A673 (cell line): ENCODE measurements at places on chromosomes 7 and 10.

- H3K4me1 ChIP-seq: no peaks in the 10 kb centered on the region
- H3K27me3 ChIP-seq: peaks cover 19% of the 10 kb centered on the region
- no peak overlapping the region for H3K27ac ChIP-seq
- no peak for DNase-seq
- no peaks in the 10 kb centered on the region for H3K36me3 ChIP-seq
Observed at GRCh38 chr7:25314731-25315267, 86.5 kb upstream of the NPVF start.

GRCh38 chr10:22366771-22367170 is 21.5 kb downstream of the SPAG6 start:
- H3K27me3 ChIP-seq: no peaks in the 10 kb centered on the region
- no peak for DNase-seq
- no peaks in the 10 kb centered on the region for H3K4me1 ChIP-seq
- no peaks in the 10 kb centered on the region for H3K36me3 ChIP-seq

DNA sequence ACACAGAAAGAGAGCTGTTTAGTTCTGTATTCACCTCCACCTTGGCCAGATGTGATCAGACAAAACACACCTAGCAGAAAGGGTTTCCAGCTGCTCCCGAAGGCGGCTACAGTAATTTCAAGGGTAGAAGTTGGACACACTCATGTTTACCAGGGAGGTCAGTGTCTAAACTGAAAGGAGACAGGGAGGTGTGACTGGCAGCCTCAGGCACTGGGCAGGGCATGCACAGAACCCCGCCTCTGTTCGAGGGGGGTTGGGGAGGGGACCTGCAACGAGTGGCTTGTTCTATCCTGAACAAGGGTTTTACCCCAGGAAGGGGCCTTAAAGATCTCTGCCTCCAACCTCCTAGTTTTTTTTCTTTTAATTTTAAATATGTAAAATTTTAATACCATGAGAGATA is 49.6 kb downstream of the BPGM start:
- H3K27ac ChIP-seq: no peak overlapping the region
- peaks cover 6% of the 10 kb centered on the region for H3K4me1 ChIP-seq
- no peaks in the 10 kb centered on the region for H3K36me3 ChIP-seq
- no peak overlapping the region for H3K4me3 ChIP-seq
- DNase-seq: no peak

GRCh38 chr10:80176526-80176925 is 28.8 kb downstream of the ANXA11 start:
- no peaks in the 10 kb centered on the region for H3K27me3 ChIP-seq
- H3K27ac ChIP-seq: no peak overlapping the region
- no peak overlapping the region for H3K4me3 ChIP-seq
- no peaks in the 10 kb centered on the region for H3K36me3 ChIP-seq

DNA sequence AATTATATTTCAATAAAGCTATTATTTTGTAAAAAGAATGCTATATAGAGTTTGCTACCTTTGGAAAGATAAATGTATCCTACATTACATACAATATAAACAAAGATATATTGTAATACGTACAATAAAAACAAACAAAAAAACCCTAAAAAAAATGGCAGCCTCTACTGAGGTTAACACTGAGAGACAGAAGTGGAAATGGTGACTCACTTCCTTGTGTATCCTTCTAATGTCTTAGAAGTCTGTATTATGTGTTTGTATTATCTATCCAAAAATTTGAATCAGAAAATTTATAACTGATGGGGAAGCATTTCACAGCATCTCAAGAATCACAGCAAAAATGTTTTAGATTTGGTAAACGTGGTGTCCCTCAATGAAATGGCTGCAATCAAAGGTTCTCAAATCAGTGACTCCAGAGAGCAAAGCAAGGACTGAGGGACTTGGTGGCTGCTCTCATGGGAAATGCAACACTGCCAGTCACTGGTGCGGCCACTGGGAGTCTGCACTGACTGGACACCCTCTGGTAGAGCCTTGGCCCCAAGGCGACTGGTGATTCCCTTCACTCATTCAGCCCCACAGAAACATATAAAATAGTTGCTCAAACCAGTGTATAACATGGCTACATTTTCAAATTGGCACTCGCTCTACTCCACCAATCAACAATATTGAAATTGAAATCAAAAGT is 53.8 kb downstream of the PANK1 start:
- no peaks in the 10 kb centered on the region for H3K27me3 ChIP-seq
- no peak overlapping the region for H3K27ac ChIP-seq
- H3K4me3 ChIP-seq: no peak overlapping the region
- no peaks in the 10 kb centered on the region for H3K4me1 ChIP-seq

- H3K27me3 ChIP-seq: no peaks in the 10 kb centered on the region
- peak; percentile 2 for DNase-seq
- H3K36me3 ChIP-seq: no peaks in the 10 kb centered on the region
- no peak overlapping the region for H3K27ac ChIP-seq
- no peak overlapping the region for H3K4me3 ChIP-seq
Observed at GRCh38 chr10:108249940-108250339, 1085.4 kb upstream of the SORCS1 start.

DNA sequence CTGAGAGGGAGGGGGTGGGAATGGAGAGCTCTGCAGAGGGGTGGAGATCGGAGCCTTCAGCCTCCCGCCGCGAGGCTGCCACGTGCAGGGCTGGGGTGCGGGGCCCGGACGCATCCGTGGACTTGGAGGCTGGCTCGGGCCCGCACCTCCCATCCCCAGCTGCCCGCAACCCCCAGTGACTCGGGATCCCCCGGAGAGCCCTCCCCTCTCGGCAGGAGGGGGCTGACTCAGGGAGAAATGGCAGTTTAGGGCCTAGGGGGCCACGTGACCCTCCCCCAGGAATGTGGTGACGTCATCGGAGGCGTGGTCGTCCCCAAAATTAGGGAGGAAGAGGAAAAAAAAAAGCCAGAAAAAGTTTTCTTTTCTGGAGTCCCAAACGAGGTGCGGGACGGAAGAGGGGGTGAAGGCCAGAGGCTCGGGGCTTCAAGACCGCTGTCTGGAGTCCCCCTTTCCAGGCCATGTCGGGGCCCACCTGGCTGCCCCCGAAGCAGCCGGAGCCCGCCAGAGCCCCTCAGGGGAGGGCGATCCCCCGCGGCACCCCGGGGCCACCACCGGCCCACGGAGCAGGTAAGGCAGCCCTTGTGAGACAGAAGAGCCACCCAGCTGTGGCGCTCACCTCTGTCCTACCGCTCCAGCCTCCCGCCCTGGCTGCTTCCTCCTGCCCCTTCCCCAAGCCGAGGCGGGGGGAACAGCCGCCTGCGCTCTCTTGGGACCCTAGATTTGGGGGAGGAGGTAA is at the start of gene TRIP6:
Gene TRIP6 (plus strand): TSS at position 348 of the 736 bp plus-strand sequence. CDS start 111 bp downstream, at position 459.
- peaks cover 26% of the 10 kb centered on the region for H3K36me3 ChIP-seq
- H3K4me3 ChIP-seq: peak within 1 kb of the TSS; percentile 82
- peaks cover 28% of the 10 kb centered on the region for H3K4me1 ChIP-seq
- DNase-seq: peak; percentile 97
- no peaks in the 10 kb centered on the region for H3K27me3 ChIP-seq

DNA sequence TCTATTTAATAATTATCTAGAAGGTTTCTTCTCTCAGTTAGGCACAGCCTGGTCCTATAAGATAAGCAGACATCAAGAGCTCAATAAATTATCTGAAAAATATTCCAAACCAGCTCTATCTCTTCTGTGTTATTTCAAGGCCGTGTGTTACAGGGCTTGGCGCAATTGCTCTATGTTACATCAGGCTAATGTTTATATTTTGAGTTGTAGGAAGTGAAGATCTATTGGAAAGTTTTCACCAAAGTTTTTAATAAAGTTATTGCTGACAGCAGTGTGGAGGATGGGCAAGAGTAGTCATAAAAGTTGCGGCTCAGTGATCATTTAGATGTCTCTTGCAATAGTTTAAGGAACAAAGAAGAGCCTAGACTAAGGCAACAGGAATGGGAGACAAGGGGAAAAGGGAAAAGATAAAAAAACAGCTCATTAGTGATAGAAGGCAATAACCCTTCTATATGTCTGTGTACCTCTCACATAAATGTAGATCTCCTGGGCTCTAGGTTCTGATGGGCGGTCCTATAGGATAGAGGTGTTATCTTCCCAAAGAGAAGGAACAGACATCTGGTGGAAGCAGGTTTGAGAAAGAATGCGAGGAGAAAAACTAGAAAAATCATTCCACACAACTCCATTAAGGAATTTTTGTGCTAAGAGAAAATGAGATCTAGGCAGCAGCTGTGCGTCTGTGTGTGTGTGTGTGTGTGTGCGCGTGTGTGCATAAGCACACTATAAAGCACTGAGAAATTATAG is 5.9 kb upstream of the ANKRD7 start:
- H3K36me3 ChIP-seq: no peaks in the 10 kb centered on the region
- H3K4me1 ChIP-seq: peaks cover 9% of the 10 kb centered on the region
- H3K4me3 ChIP-seq: no peak overlapping the region

- no peaks in the 10 kb centered on the region for H3K4me1 ChIP-seq
- H3K27me3 ChIP-seq: peaks cover 3% of the 10 kb centered on the region
- H3K27ac ChIP-seq: no peak overlapping the region
- no peaks in the 10 kb centered on the region for H3K36me3 ChIP-seq
- DNase-seq: no peak
Observed at GRCh38 chr7:43105521-43106120, 6.8 kb upstream of the HECW1 start.
